ENCODE measurements at places on chromosomes 13 and 19. TPM values are rescaled to one million over a fixed set of nuclear protein-coding genes. Genes with fewer than 3 reads are reported as not detected.

GRCh38 chr19:2212861-2213711 is 23.0 kb downstream of the PLEKHJ1 start:
- DNase-seq: no peak

DNA sequence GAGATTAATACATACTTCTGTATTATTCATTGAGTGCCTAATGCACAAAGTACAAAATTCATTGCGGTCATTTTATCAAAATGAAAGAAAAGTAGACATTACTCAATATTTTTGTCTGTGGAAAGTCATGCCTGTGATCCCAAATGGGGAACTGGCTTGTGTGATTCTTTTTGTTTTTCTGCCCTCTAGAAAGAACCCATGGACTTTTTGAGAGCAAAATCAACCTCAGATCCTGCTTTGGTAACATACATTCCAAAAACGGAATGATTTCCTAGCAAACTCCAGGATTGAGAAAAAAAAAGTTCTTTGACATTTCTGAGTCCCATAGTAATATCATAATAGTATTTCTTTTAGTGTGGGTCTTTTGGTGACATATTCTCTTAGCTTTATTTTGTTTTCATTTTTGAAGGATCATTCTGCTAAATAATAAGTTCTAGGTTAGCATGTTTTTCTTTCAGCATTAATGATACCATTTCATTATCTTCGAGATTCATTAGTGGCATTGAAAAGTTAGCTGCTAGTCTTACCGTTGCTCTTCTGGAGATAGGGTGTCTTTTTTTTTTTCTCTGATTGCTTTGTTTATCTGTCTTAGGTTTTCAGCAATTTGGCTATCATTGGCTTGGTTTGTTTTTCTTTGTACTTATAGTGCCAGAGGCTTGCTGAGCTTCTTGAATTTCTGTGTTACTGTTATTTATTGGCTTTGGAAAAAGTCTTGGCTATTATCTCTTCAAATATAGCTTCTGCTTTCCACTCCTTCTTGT is 102.4 kb upstream of the CSNK1A1L start:
- no peak for DNase-seq

GRCh38 chr19:18408053-18408476 is 10.6 kb upstream of the LRRC25 start:
- DNase-seq: no peak

DNA sequence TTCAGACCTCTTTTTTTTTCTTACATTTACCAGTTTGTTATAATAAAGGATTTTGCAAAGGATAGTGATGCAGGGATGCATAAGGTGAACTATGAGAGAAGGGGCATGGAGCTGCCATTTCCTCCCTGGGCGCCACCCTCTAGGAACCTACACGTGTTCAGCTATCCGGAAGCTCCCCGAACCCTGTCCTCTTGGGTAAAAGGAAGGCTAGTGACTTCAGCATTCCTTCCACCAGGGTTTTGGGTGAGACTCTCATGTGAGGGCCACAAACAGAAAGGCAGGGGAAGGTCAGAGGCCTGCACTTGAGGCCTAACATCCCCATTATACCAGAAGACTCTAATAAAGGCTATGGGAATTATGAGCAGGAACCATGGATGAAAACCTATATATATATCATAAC is 57.3 kb downstream of the IFT88 start:
- DNase-seq: no peak

GRCh38 chr19:13718733-13719132 is 45.6 kb upstream of the MRI1 start:
- DNase-seq: no peak

DNA sequence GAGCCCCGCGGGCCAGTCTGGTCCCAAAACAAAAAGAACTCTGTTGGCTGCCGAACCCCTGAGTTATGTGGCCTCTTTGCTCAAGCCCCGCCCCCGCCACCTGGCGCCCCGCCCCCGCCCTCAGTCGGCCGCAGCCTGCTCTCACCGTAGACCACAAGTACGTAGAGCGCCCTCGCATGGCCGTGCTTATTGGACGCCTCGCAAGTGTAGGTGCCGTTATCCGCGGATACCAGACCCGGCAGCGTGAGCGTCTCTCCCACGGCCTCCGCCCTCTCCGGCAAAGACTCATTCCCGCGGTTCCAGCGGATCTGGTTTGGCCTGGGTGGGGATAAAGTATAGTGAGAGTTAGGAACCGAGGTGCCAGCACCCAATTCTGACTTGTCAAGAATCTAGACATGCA is 5.5 kb upstream of the ZNF428 start:
- DNase-seq: no peak

DNA sequence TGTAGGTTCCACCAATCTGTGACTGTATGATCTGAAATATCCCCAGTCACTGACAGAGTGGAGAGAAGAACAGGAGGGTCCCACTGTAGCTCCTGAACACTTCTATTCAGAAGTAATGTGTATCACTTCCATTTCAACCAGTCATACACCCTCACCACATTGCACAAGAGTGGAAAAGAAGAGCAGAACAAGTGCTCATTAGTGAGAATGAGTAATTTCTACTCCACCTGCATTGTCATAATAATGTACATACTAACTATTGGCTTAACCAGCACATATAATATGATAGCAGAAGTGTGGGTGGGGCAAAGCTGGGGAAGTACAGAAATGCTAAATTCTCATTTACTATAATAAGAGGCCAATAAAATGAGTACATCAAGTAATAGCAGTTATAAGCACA is 342.7 kb downstream of the LMO7 start:
- no peak for DNase-seq

GRCh38 chr13:91375116-91375729 is 23.2 kb upstream of the GPC5 start:
- no peak for DNase-seq

DNA sequence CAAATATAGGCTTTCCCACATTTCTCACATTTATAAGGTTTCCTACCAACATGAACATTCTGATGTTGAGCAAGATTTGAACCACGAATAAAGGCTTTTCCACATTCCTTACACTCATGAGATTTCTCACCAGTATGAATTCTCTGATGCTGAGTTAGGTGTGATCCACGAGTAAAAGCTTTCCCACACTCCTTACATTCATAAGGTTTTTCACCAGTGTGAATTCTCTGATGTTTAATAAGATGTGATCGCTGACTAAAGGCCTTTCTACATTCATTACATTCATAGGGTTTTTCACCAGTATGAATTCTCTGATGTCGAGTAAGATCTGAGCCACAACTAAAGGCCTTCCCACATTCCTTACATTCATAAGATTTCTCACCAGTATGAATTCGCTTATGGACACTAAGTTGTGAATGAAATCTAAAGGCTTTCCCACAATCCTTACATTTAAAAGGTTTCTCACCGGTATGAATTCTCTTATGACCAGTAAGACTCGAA is 19.0 kb downstream of the ZNF790 start:
- no peak for DNase-seq

GRCh38 chr13:35349673-35350278 is 126.7 kb downstream of the MAB21L1 start:
- no peak for DNase-seq

GRCh38 chr13:48843630-48844380 is 131.9 kb upstream of the FNDC3A start:
- DNase-seq: no peak

DNA sequence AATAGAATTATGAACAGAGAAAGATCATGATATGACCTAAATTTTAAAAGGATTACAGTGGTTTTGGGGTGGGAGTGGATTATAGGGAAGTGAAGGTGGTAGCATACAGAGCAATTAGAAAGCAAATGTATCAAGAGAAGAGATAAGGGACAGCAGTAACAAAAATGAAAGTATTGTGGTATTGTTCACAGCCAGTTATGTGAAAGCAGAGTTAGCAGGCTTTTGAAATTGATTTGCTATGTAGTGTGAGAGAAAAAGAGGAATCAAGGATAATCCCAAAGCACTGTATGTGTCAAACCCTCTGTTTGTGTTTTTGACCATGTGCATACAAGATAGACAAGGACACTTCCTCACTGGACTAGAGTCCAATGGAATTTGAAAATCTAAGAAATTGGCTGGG is 1721.4 kb downstream of the PCDH9 start:
- no peak for DNase-seq

DNA sequence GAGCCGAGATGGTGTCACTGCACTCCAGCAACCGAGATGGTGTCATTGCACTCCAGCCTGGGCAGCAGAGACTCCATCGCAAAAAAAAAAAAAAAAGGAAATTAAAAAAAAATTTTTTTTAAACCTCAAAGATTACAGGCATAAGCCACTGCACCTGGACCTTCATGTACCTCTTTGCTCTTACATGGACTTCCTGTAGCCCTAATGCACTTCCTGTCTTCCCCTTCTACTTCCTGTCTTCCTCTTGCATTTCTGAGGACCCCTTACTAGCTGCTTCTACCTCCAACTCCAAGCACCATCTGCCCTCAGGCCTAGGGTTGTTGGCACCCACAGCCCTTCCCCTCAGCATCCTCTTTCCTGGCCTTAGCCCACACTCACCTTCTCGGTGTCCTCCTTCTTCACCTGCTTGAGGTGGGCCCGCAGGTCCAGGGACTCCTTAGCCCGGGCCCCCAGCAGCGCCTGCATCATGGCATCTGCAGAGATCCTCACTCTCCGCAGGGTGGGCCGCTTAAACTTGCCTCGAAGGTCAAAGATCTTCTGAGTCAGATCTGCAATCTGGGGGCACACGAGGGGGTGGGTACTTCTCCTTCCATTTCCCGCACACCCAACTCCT is 3.8 kb downstream of the TNNI3 start:
- no peak for DNase-seq

DNA sequence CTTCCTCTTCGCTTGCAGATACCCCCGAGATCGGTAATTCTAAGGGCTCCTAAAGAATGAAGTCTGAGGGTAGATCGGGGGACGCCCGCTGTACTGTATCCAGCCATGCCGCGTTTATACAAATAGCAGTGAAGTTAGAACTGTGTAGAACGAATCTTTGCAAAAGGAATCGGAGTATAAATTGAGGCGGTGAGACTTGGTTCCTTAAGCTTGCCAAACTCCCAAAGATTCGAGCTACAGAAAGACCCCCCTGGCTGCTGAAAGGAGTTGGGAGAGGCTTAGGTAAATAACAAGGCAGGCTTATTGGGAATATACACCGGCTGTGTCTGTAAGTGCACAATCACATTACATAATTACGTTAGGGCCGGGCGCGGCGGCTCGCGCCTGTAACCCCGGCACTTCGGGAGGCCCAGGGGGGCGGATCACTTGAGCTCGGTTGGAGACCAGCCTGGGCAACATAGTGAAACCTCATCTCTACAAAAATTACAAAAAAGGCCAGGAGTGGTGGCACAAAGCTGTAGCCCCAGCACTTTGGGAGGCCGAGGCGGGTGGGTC is 12.2 kb downstream of the TMEM160 start:
- no peak for DNase-seq

- no peak for DNase-seq
Observed at GRCh38 chr19:38893341-38893771, 6.1 kb downstream of the SIRT2 start.

GRCh38 chr19:42528354-42529247 is at the start of gene CEACAM1:
CEACAM1 (minus strand) TSS chr19:42528481; CDS start chr19:42528374, 107 bp downstream.
- no peak for DNase-seq

GRCh38 chr13:30138511-30138910 is 168.8 kb downstream of the KATNAL1 start:
- no peak for DNase-seq

DNA sequence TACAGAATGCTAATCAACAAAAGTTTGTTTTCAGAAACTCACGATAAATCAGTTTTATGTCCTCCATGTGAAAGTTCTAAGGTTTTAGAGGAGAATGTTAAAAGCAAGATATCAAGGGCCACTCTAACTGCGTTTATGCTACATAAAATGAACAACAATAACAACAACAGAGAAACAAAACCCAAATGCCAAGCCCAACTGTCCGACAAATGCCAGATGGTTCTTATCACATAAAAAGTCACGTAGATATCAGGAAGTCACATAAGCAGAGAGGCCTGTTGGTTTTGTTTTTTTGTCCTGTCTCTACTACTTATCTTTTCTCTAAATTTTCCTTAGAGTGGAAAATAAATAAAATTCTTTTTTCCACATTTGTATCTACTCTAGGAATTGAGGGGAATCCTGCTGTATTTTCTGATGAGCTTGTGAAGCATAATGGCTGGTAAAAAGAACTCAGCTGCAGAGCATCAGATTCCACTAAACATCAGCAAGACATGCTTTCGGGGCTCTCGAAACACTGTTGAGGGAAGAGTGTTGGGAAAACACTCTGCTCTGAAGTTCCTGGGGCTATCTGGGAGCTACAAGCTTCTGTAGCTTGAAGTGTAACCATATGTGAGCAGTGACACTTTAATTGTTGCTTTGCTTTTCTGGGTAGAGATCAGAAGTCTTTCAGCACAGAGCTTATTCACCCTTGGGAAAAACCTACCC is 110.1 kb downstream of the SLAIN1 start:
- DNase-seq: no peak

- DNase-seq: peak; percentile 65
Observed at GRCh38 chr19:3108775-3109174, 14.6 kb downstream of the GNA11 start.

GRCh38 chr19:17379221-17379631 is 2.1 kb upstream of the PLVAP start:
- DNase-seq: peak; percentile 38

- no peak for DNase-seq
Observed at GRCh38 chr13:64158908-64159307, 2743.3 kb upstream of the PCDH20 start.

GRCh38 chr19:17424743-17425365 is 5.0 kb downstream of the MVB12A start:
- DNase-seq: peak; percentile 76

GRCh38 chr19:15107061-15108010 is at the start of gene SYDE1:
SYDE1 (plus strand) TSS chr19:15107401; CDS start chr19:15107434, 33 bp downstream.
- DNase-seq: peak; percentile 49

DNA sequence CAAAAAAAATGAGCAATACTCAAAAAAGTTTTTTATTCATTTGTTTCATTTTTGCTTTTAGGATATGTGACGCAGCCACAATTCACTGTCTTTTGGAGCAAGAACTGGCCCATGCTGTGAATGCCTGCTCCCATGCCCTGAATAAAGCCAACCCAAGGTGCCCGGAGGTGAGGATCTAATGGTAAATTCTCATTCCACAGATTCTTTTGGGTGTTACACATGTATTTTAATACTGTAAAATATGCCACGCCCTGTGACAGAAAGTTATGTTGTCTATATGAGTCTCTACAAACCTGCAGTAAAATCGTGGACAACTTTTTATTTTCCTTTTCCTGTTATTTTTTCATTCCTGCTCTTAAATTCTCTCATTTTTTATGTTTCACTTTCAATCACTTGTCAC is 57.5 kb upstream of the AKAP11 start:
- DNase-seq: no peak

GRCh38 chr19:7900931-7901330 is 2.7 kb upstream of the MAP2K7 start:
- no peak for DNase-seq

- peak; percentile 61 for DNase-seq
Observed at GRCh38 chr13:60627071-60627686, 230.2 kb downstream of the TDRD3 start.

GRCh38 chr13:50609011-50609410 is 234.5 kb downstream of the DLEU7 start:
- no peak for DNase-seq

GRCh38 chr13:49368688-49369087 is 75.2 kb downstream of the CAB39L start:
- DNase-seq: no peak

RLN3 gene
- total RNA-seq: not detected

FPR3 gene
- total RNA-seq: not detected

SLC7A9 gene
- 0.50 TPM for total RNA-seq

NCAN gene
- 13.8 TPM for total RNA-seq

CEBPA gene
- total RNA-seq: 1.7 TPM

TSSK6 gene
- 2.7 TPM for total RNA-seq

SLC6A16 gene
- 7.4 TPM for total RNA-seq

IZUMO4 gene
- total RNA-seq: 5.6 TPM

CEACAM20 gene
- total RNA-seq: not detected
